ENCODE measurements at places on chromosomes 16 and 17. TPM values are rescaled to one million over a fixed set of nuclear protein-coding genes. Genes with fewer than 3 reads are reported as not detected.

Gene MYL11
- total RNA-seq, result not detected

Gene KRTAP4-6
- not detected for total RNA-seq

Gene DNASE1L2
- not detected for total RNA-seq

Gene HAS3
- 0.20 TPM for total RNA-seq

Gene ACE
- 56.7 TPM for total RNA-seq

Gene WFIKKN2
- not detected for total RNA-seq

Gene SLFN12
- total RNA-seq, result 1.6 TPM

Gene GJD3
- total RNA-seq, result not detected

Gene NDRG4
- 0.60 TPM for total RNA-seq

Gene COTL1
- 37.6 TPM for total RNA-seq

Gene MPHOSPH6
- 47.7 TPM for total RNA-seq

Gene TLCD3B
- total RNA-seq, result not detected

Gene C1QL1
- total RNA-seq, result 1.1 TPM

Gene NECAB2
- total RNA-seq, result not detected

Gene MMP28
- total RNA-seq, result 151 TPM

Gene PMFBP1
- total RNA-seq, result 8.4 TPM

Gene CDRT15
- not detected for total RNA-seq

Gene LGALS9B
- 55.3 TPM for total RNA-seq

Gene G6PC1
- total RNA-seq, result 0.68 TPM

Gene SOX15
- total RNA-seq, result 4.3 TPM

Gene EVI2A
- total RNA-seq, result 3.7 TPM

Gene GLP2R
- 17.2 TPM for total RNA-seq

Gene TMEM88
- 13.1 TPM for total RNA-seq

Gene TP53TG3
- total RNA-seq, result not detected

Gene KRTAP2-3
- total RNA-seq, result not detected

Gene KANSL1
- total RNA-seq, result 131 TPM

Gene AANAT
- total RNA-seq, result not detected

Gene UBE2Z
- total RNA-seq, result 56.0 TPM

Gene ARHGAP23
- 13.8 TPM for total RNA-seq

Gene SLC12A3
- total RNA-seq, result not detected

Gene SLC5A10
- not detected for total RNA-seq

Gene MPG
- 22.3 TPM for total RNA-seq

Gene KRTAP9-2
- not detected for total RNA-seq

Gene TBC1D26
- not detected for total RNA-seq

Gene VAT1L
- total RNA-seq, result 1.4 TPM

Gene CHST6
- 1.7 TPM for total RNA-seq

Gene ALOX12B
- total RNA-seq, result not detected

Gene MLYCD
- total RNA-seq, result 14.9 TPM

Gene KRT27
- not detected for total RNA-seq

Gene CCL8
- not detected for total RNA-seq

Gene APRT
- 88.6 TPM for total RNA-seq

Gene QRICH2
- 2.0 TPM for total RNA-seq

Gene CCL15
- 6.8 TPM for total RNA-seq

Gene RNF112
- 2.2 TPM for total RNA-seq

Gene ALG1
- total RNA-seq, result 111 TPM
